ENCODE measurements at places on chromosomes 12 and 14.

- DNase-seq = no peak
Measured at GRCh38 chr14:99569725-99570543, 34.1 kb downstream of the CCDC85C start.

GRCh38 chr14:95191445-95192199, 34.3 kb upstream of the DICER1 start:
- no peak for DNase-seq

- no peak for DNase-seq
Measured at GRCh38 chr12:97680751-97681150, 218.1 kb downstream of the RMST start.

DNA sequence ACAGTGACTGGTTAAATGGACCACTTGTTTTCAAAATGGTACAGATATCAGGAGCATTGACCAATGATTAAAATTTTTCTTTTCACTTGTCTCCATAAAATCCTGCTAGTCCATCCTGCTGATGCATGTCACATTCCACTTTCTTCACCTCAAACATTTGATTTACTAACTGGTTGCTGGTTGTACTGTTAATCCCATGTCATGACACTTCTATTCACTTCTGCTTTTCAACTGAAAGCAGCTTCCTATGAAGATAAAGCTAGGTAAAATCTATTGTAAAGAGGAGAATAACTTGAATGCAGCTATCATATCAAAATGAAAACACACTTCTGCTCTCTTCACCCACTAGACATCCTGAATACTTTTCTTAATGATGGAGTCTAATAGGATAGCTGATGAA, 149.6 kb upstream of the OTX2 start:
- no peak for DNase-seq

- DNase-seq = no peak
Measured at GRCh38 chr12:78156751-78157150, 326.1 kb downstream of the NAV3 start.

GRCh38 chr12:2548081-2548480, 246.7 kb upstream of the FKBP4 start:
- DNase-seq = no peak

DNA sequence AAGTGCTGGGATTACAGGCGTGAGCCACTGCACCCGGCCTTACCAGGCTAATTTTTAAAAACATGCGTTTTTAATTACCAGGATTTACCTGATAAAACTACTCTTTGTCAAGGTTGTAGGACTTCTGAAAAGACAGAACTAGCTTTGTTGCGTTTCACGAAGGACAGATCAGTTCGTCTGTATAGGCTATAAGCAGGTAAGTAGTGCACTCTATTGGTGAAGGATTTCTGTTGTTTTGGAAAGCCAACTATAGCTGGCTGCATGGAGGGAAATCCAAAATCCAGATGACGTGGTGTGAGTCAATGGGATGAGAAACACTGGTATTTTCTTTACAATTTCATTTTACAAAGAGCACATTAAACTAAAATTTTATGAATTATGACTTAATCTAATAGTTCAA, 14.6 kb downstream of the GNPNAT1 start:
- DNase-seq = no peak

DNA sequence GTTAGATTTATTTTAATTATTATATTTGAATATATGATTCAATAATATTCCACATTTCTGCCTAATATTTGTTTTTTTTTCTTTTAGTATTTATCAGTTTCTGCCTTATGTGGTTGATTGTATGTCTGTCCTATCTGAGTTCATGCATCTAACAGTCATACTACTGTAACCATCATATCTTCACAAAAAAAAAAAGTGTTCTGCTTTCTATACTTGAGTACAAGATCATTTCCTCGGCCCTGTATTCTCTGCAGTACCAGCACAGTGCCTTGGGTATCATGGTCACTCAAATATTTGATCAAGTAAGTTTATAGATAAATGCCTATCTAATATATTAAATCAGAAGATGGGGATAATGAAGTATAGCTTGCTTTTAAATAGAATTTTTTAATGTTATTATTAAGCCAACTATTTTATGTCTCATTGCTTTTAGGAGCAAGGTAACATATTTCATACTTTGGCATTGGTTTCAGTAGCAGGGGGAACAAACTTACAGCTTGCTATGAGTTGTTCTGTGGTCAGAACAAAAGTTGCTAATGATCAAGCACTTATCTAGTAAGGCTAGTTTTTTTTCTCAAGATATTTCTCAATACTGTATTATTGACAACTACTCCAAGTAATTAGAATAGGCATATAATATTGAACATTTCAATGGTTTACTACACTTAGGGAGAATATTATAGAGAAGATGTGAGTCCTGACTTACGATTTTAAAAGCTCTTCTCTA, 290.5 kb upstream of the FBXO33 start:
- DNase-seq = no peak

- DNase-seq = no peak
Measured at GRCh38 chr12:11508699-11509098, 113.3 kb upstream of the PRB2 start.

DNA sequence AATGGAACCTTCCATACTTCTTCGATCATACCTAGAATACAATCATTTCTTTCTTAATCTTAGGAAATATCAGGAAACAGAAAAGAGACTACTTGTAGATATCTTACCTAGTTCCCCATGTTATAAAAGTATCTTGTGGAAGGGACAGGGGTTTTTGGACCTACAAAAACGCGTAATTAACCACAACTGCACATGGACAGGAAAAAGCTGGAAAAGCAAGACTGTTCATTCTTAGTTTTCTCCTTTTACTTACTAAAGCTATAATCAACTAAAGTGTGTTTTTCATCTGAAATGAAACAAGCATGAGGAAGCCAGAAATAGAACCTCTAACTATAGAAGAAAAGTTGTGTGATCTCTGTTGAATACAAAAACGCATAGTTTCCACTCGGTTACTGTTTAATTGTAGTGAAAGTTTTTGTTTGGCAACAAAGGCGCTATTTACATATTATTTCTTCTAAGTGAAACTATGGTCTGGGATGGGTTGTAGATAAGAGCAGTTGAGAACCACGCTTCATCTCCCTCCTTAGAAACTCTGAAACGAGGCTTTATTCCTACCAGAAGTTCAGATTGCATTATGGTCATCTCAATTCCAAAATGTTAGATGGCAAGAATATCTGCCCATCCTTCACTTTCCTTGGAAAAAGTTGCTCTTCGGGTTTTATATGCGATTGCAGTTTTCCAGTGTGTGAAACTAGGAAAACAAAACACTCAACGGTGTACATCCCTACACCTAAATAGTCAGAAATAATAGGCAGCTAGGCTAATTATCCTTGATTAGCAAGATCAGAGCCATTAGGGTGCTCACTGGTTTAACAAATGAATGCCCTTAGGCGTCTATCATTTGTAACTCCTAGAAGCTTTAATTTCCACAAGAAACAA, 1.1 kb downstream of the BCAT1 start:
- DNase-seq = no peak

DNA sequence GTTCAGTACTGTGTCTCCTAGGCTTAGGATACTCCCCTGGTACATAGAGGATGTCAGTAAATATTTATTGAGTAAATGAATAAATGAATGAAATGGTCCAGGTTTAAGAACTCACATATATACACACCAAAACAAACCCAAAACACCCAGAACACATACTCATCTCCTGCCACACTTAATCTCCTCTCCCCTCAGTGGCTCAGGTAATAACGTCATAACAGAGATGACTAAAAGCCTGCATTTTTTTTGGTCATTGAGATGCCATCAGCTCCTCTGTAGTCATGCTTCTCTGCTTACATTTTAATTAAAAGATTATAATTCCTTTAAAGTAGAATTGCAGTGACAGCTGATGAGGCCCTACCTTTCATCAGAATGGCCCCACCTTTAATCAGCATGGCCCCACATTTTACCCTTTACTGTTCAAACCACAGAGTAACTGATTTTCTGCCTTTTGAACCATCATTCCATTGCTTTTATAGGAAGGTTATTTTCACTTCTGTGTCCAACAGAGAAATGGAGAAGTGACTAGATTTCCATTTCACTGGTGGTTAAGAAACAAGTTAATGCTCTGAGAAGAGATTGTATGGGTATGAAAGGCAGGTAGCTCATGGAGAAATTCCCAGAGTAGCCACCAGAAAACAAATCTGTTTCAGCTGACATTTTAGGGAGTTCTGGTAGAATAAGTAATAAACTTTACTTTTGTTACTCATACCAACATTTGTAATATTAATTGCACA, 193.4 kb upstream of the ATP2B1 start:
- peak; percentile 12 for DNase-seq

DNA sequence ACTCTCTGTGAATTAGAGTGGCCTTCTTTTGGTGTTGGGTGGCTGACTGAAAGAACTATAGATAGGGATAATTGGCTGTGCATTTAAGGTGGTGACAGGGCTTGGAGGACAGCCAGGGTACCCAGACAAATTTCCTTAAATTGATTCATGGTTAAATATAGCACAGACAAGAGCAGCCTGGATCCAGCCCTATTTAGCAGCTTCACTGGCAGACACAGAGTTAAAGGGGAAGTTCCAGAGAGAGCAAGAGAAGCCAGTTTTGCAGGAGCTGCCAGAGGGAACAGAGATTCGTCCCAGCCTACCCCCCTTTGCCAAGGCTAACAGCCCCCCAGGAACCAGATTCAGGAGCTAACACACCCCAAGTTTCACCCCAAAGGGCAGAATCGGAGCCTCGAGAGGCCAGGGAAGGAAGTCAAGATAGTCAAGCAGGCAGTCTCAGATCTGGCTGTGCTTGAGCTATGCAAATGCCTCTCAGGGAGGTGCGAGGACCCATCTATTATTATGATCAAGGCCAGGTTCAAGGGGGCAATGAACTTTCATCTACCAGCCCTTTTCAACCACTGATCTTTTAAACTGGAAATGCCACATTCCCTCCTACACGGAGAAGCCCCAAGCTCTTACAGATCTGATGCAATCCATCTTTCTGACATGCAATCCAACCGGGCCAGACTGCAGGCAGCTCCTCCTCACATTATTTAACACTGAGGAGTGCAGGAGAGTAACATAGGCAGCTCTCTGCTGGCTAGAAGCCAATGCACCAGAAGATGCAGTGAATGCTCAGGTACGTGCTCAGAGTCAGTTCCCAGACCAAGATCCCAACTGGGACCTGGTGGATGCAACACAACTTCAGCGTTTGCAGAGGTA, 58.2 kb downstream of the DHRS2 start:
- no peak for DNase-seq

DNA sequence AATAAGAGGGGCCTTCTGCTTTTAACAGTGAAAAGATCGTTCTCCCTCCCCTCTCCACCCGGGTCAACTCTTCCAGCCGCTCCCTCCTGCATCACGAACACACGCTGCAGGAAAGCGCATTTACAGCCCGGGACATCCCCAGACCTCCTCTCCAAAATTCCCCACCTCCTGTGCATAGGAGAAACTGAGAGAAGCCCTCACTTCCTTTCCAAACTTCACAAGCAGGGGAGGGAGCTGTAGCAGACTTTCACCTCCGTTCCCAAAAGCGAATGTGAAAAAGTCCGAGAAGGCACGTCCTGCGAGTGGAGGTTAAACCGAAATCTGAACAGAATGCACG, 513 bp downstream of the BCAT1 start:
- peak; percentile 35 for DNase-seq
